CD8-positive, alpha-beta T cell (primary cell): ENCODE measurements at places on chromosomes 3 and 15.

- DNase-seq, result no peak
Observed at GRCh38 chr15:48265135-48265534, 59.0 kb downstream of the SLC12A1 start.

DNA sequence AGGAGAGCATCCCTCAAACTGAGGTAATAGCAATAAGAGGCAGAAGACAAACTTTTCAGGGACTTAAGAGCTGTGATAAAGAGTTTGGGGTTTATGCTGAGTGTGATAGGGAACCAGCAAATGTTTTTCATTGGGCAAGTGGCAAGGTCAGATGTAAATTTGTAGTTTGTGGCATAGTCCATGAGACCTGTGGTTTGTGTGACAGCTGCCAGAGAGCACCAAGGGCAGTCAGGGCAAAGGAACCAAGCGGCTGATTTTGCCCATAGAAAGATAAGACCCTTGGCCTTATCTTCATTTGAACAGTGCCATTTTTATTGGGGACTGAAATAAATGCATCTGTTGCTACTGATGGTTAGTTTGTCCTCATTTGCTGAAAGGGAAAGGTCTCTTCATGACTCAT is 220.3 kb downstream of the LRRN1 start:
- no peak for DNase-seq

DNA sequence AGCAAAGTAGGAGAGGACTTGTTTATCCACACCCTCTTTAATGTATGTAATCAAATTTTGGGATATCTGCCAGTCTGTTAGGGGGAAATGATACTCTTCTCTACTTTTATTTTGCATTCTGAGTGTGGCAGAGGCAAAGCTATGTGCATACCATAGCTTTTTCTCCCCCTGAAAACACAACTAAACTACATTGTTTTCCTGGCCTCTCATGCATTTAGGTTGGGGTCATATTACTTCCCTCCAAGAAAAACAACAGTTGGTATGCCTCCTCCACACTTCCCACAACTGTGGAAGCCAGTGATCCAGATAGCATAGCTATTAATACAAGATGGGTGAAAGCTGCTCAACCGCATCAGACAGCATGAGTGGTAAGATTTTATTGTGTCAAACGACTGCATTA is 6.9 kb downstream of the RPL15 start:
- DNase-seq, result no peak

DNA sequence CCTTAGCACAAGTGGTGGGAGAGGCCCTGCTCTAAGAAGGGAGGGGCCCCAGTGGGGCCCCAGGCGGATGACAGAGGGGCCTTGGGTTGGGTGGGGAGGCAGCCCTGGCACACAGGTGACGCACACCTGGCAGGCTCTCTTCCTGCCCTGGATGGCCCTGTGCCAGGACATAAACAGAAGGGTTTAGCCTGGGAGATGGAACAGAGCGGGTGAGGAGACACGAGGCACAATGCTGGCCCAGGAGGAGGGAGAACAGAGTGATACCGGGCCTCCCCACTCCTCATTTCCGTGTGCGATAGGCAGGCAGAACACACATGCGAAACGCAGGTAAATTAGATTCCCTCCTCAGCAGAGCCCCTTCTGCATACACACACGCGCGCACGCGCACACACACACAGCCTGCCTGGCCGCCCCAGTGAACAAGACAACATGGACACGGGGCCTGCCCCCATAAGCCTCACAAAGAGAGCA is 39.8 kb downstream of the IDH2 start:
- DNase-seq, result peak; percentile 35

DNA sequence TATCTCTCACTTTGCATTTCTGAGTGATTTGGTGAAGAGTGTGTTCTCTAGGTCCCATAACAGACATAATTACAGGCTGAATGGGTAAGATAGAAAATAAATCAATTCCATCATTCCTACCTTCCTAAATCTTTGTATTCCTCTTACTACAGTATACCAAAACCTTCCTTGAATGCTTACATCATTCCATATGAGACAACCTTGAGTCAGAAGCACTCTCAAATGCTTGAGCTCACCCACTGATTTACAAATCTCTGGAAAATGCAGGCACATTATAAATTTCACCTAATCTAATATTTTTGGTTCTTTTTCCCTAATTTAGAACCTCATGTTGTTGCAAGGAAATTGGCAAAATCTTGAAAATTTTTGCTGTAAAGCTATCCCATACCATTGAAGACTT is 239.1 kb downstream of the CBLB start:
- no peak for DNase-seq

DNA sequence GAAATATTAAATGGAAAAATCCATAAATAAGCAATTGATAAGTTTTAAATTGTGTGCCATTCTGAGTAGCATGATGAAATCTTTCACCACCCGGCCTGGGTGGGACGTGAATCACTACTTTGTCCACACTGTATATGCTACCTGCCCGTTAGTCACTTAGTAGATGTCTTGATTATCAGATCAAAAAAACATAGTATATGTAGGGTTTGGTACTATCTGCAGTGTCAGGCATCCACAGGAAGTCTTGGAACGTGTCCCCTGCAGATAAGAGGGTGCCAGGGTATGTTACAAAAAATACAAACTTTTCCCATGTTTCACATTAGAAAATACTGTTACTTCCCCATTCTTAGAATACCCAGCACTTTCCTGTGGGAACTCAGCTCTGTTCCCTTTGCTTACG is 35.2 kb downstream of the FAM81A start:
- DNase-seq, result no peak

- DNase-seq, result no peak
Observed at GRCh38 chr15:61687651-61688050, 372.6 kb downstream of the VPS13C start.

- DNase-seq, result no peak
Observed at GRCh38 chr15:60135961-60136360, 131.8 kb downstream of the FOXB1 start.

GRCh38 chr3:136919799-136920580 is 37.8 kb upstream of the IL20RB start:
- DNase-seq, result peak; percentile 9

DNA sequence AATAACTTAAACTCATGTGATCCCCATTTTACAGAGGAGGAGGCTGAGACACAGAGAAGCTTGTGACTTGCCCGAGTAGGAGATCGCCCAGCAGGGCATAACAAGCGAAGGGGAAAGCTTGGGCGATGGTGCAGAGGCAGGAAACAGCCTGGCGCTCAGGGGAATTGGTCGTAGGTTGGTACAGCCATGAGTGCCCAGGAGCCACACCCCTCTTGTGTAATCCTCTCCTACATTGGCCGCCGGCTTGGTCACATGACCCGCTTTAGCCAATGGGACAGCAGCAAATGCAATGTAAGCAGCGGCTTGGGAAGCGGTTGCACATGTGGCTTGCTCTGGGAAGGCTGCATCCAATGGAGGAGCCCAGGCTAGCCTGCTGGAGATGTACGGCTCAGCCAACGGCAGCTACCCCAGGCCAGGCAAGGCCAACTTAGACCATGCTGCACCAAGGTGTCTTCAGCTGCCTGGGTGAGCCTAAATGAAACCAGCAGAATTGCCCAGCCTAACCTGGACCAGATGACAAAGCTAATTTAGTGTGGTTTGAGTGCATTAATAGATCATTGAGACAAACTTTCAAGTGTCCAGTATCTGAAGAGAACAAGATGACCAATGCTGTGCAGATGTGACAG is 50.3 kb upstream of the SLC6A6 start:
- DNase-seq, result no peak

DNA sequence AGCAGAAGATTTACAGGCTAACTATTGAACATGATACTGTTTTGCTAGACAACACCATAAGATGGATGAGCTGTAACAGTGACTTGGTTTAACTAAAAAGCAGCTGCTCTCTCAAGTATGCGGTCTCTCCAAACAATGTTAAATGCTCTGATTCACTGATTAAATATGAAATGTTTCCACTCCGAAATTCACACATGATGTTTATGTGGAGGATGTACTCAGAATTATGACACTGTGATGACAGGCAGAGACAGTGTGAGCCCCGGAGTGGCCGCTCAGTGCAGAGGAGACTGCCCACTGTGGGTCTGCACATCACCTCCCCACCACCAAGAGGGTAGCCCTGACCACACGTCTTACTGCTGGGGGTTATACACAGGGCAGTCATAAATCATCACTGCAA is 83.9 kb upstream of the MEX3B start:
- DNase-seq, result no peak

- no peak for DNase-seq
Observed at GRCh38 chr3:2441558-2441957, 342.9 kb downstream of the CNTN4 start.

GRCh38 chr3:13083898-13084297 is 10.7 kb upstream of the IQSEC1 start:
- no peak for DNase-seq

DNA sequence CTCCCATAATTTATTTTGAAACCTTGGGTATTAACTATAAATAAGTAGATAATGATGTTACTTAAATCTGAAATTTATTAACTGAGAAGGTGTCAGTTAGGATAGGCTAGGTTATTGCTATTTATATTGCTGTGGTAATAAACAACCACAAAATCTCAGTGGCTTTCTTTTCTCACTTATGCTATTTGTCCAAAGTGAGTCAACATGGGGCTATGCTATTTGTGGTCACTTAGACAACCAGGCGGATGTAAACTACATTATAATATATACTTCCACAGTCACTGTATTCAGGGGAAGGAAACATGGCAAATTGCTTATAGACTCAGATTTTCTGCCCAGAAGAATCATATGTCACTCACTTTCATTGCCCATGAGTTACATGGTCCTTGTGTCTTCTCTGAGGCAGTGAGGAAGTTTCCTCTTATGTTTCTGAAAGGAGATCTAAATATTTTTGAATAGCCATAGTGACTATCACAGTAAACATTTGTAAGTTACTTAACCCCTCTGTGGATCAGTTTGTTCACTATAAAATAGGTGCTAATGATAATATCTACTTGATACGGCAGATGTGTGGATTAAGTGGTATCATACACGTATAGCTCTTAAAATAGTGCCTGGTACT is 19.8 kb downstream of the HMG20A start:
- DNase-seq, result no peak

GRCh38 chr3:46913644-46914043 is 36.1 kb downstream of the PTH1R start:
- DNase-seq, result no peak

- no peak for DNase-seq
Observed at GRCh38 chr15:28022181-28022580, 76.9 kb downstream of the OCA2 start.

DNA sequence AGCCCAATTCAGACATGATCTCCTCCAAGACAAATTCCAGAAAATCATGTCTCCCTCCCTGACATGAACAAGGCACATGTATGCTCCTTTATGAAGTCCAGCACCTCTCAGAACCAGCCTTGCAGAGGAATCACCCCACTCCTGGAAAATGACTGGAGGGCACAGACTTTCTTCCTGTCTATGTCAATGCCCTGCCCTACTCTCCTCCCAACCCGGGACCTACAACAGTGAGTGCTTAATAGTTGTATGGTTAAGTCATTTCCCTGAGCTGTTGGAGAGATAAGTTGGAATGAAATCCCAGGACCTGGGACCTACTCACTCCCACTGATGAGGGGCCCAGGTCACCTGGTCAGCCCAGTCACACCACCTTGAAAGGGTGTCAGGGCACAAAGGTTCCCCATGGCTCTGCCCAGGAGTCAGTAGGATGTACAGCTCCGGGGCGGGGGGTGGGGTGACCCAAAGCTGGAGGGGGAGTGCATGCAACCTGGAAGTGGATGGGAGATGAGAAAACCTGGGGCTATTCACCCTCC is 80.1 kb upstream of the HERC1 start:
- no peak for DNase-seq

DNA sequence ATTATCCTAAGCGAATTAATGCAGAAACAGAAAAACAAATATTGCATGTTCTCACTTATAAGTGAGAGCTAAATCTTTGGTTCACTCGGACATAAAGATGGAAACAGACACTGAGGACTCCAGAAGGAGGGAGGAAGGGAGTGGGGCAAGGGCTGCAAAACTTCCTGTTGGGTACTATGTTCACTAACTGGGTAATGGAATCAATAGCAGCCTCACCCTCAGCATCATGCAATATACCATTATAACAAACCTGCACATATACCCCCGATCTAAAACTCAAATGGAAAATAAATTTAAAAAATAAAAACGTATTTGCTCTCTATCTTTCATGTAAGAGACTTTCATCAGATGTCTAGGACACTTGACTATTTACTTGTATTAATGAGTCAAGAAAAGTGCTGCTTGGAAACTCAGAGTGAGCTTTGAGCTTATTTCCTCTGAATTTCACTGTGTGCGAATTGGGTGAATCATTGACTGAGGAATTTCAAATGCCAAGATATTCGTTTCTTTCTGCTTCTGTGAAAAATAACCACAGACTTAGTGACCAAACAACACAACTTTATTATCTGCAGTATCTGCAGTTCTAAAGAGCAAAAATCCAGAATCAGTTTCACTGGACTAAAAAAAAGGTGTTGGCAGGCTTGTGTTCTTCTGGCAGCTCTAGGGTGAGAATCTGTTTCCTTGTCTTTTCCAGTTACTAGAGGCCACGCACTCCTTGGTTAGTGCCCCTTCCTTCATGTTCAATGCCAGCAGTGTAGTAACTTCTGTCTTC is 18.4 kb downstream of the TM4SF18 start:
- no peak for DNase-seq

- DNase-seq, result no peak
Observed at GRCh38 chr15:75178938-75179745, 22.5 kb upstream of the C15orf39 start.

- no peak for DNase-seq
Observed at GRCh38 chr3:11350374-11350773, 78.2 kb downstream of the ATG7 start.

GRCh38 chr3:78221300-78221699 is 1181.4 kb downstream of the ROBO2 start:
- DNase-seq, result no peak

GRCh38 chr15:91336687-91337086 is 236.6 kb downstream of the SV2B start:
- no peak for DNase-seq

DNA sequence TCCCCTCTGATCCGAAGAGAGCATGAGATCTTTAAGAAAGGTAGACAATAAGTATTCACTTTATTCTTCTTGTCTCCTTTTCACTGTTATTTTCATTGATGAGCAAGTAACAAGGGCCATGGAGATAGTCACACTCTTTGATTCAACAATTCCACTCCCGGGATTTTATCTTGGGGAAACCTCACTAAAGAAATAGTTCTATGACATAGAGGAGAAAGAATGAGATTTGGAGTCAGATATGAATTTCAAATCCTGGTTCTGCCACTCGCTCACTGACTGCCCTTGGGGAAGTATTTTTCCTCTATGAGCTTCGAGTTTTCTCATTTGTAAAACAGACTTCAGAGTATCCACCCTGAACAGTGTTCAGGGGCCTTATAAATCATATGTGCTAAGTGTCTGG is 514.6 kb downstream of the NLGN1 start:
- no peak for DNase-seq

- no peak for DNase-seq
Observed at GRCh38 chr3:42438758-42439157, 28.3 kb upstream of the LYZL4 start.
